ENCODE measurements at places on chromosomes 11 and 22. TPM values are rescaled to one million over a fixed set of nuclear protein-coding genes. Genes with fewer than 3 reads are reported as not detected.

Gene TNNI2
- 17.7 TPM for total RNA-seq

DNA sequence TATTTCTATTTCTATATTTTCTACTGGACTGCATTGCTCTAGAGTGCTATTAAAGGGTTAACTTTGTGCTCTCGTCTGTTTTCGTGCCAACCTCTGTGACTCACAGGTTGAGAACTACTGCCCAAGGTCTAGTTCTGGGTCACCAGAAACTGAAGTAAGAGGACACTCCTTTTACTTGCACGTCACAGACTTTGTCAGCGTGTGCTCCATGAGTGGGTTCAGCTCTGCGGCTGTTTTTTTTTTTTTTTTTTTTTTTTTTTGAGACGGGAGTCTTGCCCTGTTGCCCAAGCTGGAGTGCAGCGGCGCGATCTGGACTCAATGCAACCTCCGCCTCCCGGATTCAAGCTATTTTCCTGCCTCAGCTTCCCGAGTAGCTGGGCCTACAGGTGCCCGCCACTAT lies 49.8 kb downstream of the CLMP start:
- DNase-seq = no peak

- no peak for DNase-seq
Measured at GRCh38 chr11:21132146-21132720, 462.8 kb downstream of the NELL1 start.

Gene RASL10A
- total RNA-seq = 0.83 TPM

GRCh38 chr11:126627421-126627820 lies 271.9 kb downstream of the ST3GAL4 start:
- DNase-seq = no peak

Gene FXYD2
- 2.8 TPM for total RNA-seq

GRCh38 chr22:20857247-20857643 lies 1.4 kb downstream of the PI4KA start:
- DNase-seq = no peak

DNA sequence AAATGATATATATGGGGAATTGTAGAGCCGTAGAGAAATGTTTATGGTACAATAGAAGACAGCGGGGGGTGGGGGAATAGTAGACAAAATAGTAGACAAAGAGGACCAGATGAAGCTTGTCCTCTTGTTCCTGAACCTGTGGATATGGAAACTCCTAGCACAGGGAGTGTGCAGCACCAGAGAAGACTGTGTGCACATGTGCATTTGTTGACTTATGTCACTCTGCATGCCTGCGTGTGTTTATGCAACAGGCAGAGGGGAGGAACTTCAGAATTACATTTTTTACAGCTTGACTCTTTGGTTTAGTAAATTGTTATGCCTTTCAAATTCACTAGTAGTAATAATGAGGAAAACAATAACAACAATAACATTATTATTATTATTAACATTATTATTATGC lies 36.0 kb downstream of the TENM4 start:
- DNase-seq = no peak

GRCh38 chr11:72720047-72720446 lies 32.2 kb downstream of the ARAP1 start:
- peak; percentile 74 for DNase-seq

Gene NUP50
- 49.5 TPM for total RNA-seq

Gene OR51I2
- not detected for total RNA-seq

- DNase-seq = no peak
Measured at GRCh38 chr22:26912655-26913345, 255.4 kb downstream of the MIAT start.

GRCh38 chr11:39221550-39222138 lies 2237.8 kb downstream of the LRRC4C start:
- no peak for DNase-seq

Gene HOATZ
- total RNA-seq = 15.0 TPM

DNA sequence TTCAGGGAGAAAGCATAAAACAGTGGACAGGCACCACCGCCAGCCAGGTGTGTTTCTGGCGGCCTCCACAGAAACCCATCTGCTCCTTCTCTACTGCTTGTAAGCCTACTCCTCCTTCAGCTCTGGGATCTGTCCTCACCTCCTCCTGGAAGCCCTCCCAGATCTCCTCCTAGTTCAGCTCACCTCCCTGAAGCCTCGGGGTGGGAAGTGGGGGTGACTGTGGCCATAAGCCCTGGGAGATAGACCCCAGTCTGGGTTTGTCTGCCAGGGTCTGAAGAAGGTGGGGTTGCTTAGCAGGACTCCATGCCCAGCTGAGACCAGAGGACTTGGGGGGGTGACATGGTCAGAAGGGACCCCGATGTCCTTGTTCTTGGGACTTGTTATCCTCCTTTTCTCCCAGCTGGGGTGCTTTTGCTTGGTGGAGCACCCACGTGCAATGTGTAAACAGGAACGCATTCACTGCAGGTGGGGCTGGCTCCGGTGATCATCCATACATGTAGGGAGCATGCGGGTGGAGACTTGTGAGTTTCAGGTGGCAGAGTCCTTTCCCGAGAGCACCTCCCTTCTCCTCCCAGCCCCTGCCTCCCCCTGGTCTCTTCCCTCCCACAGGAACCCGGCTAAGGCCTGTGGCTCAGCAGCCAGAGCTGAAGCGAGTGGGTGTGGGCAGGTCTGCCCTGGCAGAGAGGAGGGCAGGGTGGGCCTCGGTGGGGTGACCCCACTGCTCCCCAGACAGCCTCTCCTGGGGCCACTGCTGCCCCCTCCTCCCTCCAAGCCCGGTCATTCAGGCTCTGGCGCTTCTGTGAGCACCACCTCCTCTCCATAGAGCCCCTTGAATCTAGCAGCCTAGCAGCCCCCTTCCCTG lies 25.9 kb downstream of the MRGPRG start:
- no peak for DNase-seq

- no peak for DNase-seq
Measured at GRCh38 chr11:75356613-75357012, 5.2 kb upstream of the ARRB1 start.

DNA sequence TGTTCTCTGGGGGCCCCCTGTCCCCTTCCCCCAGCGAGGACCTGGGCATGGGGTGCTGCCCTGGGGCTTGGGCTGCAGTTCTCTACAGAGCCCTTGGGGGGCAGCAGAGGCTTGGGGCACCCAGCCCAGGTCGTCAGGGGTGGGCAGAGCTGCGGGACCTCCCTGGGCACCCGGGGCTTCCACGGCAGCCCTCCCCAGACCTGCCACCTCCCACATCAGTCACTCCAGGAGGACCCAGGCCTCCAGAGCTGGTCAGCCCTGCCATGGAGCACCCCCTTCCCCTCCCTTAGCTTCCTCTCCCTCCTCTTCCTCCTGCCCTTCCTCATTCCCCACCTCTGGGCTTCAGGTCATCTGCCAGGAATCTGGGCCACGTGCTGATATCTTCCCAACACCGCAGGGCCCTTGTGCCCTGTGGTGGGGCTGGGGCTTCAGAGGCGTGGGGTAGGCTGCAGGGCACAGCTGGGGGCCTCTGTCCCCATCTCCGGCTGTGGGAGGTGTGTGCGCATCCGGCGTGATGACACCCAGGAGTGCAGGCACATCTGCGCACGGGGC lies 5.8 kb downstream of the TSPAN4 start:
- DNase-seq = no peak

Gene SLC5A12
- not detected for total RNA-seq

Gene ROBO3
- total RNA-seq = 11.3 TPM

DNA sequence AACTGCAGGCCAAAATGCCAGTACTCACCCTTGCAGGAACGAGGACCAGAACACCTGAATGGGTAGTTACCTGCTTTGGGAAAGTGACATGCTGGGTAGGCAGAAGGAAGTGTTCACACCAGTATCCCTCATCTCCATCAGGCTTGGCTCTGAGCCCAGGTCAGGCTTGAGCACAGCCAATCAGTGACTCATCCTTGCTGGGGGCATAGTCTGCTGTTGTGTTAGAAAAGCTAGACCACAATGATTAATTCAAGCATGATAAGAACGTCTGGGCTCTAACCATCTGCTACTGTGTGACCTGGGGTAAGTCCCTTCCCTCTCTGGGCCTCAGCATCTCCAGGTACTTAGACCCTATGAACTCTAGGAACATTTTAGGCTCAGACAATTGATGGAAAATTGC lies 450.4 kb downstream of the MIAT start:
- no peak for DNase-seq

DNA sequence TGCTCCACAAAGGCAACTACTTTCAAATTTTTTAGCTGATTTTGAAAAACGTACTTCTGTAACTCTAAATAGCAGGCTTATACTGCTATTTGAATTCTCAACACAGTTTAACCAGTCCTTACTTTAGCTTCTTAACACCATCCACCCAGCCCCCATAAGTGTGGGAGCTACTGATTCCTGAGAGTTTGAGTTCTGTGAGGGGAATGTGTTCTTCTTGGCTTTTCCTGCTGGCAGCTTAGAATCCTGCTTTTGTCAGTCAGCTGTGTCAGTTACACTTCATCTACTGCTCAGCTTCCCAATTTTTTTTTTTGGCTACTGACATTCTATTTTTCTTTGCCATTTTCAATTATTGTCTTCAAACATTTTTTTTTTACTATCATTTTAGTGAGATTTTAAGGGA lies 440.4 kb downstream of the INSC start:
- no peak for DNase-seq

Gene MACROD1
- total RNA-seq = 15.0 TPM

DNA sequence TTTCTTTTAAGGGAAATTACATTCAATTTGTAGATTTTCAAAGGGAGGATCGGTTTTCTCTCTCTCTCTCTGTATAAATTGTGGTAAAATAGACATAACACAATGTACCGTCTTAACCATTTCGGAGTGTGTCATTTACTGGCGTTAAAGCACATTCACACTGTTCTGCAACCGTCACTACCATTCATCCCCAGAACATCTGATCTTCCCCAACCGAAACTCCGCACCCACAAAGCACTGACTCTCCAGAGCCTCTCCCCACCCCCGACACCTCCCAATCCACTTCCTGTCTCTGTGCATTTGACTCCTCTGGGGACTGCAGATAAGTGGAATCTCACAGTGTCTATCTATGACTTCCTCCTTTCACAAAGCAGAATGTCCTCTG lies 15.9 kb upstream of the GRAMD4 start:
- DNase-seq = peak; percentile 70

Gene VPREB1
- not detected for total RNA-seq

DNA sequence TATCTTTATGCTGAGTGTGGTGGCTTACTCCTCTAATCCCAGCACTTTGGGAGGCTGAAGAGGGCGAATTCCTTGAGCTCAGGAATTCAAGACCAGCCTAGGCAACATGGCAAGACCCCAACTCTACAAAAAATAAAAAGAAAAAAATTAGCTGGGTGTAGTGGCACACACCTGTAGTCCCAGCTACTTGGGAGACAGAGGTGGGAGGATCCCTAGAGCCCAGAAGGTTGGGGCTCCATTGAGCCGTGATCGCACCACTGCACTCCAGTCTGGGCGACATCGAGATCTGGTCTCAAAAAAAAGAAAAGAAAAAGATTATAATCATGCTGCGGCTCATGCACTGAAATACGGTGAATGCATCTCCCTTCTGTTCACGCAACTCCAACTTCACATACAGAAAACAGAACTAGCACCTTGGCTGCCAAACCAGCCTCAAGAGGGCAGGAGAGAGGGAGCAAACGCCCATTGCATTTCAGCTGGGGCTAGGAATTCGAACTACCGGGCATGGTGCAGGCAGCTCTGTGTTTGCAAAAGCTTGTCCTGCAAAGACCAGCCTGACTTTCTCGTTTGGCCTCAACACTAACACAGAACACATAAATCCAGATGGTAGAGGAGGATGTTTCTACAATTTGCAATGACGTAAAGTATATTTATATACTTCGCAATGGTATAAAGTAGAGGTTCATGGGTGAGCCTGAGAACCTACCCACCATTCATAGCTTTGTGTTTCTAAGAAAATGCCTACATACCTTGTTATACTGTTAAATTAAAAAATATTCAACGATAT lies 6.3 kb upstream of the SYNGR1 start:
- DNase-seq = peak; percentile 64

DNA sequence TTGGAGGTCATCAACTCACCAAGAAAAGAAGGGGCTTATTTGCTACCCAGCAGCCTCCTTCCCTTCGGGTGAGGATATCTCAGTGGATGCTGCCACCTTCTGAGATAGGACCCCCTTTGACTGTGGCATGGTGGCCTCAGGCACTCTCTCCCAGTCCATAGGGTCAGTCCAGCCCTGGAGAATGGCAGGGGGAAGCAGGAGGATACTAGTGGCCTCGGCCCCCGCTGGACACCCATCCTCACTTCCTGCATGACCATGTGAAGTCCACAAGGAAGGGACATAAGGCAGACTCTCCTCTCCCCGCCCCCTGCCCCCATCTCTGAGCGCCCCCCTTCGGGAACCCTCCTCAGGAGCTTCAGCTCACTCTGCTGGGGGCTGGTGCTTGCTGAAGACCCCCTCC lies 24.4 kb downstream of the TPBGL start:
- DNase-seq = peak; percentile 38

DNA sequence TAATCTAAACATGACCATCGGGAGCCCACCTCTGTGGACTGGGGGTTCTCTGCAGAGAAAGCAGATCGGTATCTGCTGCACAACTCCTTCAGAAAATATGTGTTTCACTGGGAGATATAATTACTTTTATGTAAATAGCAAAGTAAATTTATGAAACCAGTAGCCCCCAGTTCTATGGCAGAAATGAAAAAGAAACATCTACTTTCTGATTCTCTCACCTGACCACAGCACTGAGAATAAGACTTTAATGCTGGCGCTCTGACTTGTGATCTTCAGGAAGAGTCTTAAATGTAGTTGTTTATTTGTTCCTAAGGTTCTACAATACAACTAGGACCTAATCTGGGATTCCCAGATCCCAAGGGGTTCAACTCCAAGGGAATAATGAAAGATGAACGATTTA lies 518.0 kb downstream of the DLG2 start:
- DNase-seq = no peak

Measured in lower lobe of right lung (tissue), 2 donors.